ENCODE measurements at places on chromosomes 2 and 18.

- DNase-seq = no peak
These were observed 181.2 kb upstream of the FSHR start for GRCh38 chr2:49335546-49335945.

DNA sequence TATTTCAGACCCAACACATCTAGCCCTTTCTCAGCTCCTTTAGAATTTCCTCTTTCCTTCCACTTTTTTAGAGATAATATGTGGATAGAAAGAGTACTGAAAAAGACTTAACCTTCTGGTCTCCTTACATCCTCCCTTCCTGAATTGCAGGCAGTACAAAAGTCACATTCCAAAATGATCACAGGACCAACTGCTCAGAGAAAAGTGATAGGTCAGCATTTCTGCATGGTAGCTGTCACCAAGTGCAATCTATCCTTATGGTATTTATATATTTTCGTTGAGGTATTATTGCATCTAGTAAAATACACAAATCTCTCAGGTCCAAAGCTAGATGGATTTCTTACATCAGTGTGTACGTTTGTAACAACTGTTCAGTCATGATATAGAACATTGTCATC, 427.5 kb downstream of the LPIN1 start:
- no peak for DNase-seq

DNA sequence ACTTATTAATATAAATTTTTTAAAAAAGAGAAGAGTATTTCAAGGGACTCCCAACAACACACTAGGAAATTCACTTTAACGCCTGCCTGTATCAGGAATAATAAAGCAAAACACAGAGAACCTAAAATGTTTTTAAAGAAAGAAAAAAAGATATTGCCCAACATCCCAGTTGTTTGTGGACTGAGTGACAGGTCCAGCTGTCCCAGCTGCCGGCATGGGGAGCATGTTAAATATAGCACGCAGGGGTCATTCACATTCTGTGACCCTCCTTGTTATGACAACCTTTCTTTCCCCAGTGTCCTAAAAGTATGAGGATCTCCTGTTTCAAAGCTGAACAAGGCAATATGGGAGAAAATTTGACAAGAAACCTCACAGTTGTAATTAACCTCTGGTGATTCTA, 4.4 kb downstream of the KLHL41 start:
- no peak for DNase-seq

- no peak for DNase-seq
These were observed 90.1 kb downstream of the NFATC1 start for GRCh38 chr18:79485788-79486355.

DNA sequence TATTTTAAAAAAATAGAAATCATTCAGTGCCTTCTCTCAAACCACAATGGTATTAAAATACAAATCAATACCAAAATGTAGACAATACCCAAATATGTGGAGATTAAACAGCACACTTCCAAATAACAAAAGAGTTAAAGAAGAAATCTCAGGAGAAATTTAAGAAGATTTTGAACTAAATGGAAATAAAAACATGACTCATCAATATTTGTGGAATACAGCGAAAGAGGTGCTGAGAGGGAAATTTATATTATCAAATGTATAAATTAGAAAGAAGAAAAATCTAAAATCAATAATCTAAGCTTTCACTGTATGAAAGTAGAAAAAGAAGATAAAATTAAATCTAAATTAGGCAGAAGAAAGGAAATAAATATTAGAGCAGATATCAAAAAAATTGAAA, 233.1 kb downstream of the RPIA start:
- DNase-seq = no peak

DNA sequence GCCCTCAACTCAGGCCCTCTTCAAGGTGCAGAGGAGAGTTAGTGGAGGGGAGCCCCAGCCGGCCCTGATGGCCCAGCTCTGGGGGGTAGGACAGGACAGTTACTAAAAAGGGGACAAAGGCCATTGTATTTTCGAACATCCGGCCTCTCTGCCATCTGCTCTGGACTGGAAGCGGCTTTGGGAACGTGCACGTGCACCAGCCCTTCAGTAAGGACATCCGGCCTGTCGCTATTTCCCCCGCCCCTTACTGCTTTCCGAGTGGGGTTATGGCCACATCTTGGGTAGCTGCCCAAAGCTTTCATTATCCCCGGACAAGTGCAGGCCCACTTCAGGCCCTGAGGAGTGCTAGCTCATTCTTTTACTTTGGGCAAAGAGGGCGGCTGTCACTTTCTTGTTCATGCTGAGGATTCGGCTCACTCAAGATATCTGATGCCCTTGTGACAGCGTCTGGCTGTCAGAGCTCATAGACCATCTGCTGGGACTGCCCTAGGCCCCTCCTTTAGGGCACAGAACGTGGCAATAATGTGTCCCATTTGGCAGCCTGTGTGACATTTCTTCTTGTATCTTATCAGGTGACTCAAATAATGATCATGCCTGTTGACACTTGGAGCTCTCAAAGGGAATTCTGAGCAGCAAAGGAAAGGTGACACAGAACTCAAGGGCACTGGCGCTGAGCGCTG, 17.5 kb downstream of the SLC4A3 start:
- no peak for DNase-seq

GRCh38 chr18:79523206-79523735, 127.5 kb downstream of the NFATC1 start:
- no peak for DNase-seq

- no peak for DNase-seq
These were observed 45.3 kb upstream of the IGFBP5 start for GRCh38 chr2:216740557-216741222.

GRCh38 chr2:128425731-128426620, 107.3 kb upstream of the HS6ST1 start:
- no peak for DNase-seq

- DNase-seq = no peak
These were observed 296.4 kb upstream of the ACVR2A start for GRCh38 chr2:147548451-147548850.

GRCh38 chr2:119136093-119136492, 22.5 kb downstream of the C1QL2 start:
- no peak for DNase-seq

GRCh38 chr18:25639596-25639995, 287.6 kb upstream of the ZNF521 start:
- DNase-seq = no peak

DNA sequence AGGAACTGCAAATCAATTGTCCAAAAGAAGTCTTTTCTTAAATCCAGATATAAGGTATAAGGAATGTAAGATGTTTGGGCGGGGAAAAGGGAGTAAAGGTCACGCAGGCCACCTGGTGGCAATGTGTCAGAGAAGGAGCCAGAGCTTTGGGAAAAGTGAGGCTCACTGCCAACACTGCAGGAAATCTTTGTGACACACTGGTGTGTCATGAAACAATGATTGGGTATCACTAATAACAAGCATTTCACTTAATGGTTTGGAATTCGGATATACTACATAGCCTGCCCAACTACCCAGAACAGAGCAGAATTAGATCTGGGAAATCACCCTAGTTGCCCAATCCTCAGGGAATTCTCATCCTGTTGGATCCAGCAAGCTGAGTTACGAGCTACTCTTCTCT, 61.0 kb downstream of the RBMS1 start:
- no peak for DNase-seq

GRCh38 chr2:59093571-59093970, 852.4 kb upstream of the FANCL start:
- no peak for DNase-seq

DNA sequence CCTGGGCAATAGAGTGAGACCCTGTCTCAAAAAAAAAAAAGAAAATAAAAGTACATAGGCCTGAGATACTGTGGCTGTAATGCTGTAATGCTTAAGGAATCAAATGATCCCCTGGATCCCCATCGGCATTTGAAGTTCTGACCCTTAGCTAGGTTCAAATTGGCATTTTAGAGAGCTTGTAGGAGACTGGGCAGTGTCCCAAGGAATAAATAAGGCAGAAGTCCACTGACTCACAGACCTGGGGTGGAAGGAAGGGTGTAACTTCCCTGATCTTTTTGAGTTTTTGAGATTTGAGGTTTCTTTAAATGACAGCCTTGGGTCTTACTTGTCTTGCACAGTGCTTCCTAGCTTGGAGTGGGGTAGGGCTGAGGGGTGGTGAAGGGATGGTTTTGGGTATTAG, 553.7 kb downstream of the SLC4A3 start:
- no peak for DNase-seq

- DNase-seq = no peak
These were observed 320.1 kb downstream of the PIK3C3 start for GRCh38 chr18:42275138-42275535.

DNA sequence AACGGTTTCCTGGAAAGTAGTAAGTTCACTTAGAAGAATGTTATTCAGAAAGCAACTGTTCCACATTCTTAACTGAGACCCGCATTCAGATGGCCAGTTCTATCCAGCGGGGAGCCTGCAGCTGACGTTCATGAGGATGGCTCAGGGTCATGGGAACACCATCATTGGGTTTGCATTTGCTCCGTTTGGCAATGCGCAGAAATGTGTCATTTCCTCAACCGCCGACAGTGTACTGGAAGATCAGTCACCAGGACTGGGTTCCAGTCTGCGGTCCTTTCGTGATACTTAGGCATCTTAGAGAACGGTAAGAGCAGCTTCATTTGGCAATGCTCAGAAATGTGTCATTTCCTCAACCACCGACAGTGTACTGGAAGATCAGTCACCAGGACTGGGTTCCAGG, 104.0 kb downstream of the DNER start:
- DNase-seq = no peak

- DNase-seq = peak; percentile 52
These were observed 145.9 kb downstream of the ZNF516 start for GRCh38 chr18:76349067-76349715.

GRCh38 chr2:201205515-201205849, 22.5 kb downstream of the CASP10 start:
- no peak for DNase-seq

DNA sequence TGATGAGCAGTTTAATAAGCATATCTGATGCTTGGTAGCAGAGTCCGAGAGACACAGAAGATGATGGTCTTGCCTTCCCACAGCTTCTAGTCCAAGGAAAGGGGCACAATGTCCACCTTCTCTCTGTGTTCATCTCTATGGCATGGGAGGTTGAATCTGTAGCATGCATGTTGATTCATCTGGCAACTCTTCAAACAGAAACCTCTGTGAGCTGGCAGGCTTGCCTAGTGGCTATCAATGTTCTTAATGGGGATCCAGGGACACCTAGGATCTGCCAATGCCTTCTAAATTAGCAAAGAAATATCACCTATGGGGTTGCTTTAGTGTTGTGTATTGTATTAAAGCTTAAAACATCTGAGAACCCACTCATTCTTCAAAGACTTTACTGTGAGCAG, 170.8 kb downstream of the INO80D start:
- no peak for DNase-seq

GRCh38 chr18:5519448-5520298, 24.1 kb downstream of the EPB41L3 start:
- no peak for DNase-seq

- no peak for DNase-seq
These were observed 14.2 kb downstream of the HPCAL1 start for GRCh38 chr2:10316860-10317259.

GRCh38 chr2:20612925-20613916, 37.7 kb downstream of the HS1BP3 start:
- no peak for DNase-seq

GRCh38 chr2:44121899-44122298, 46.8 kb upstream of the PPM1B start:
- DNase-seq = no peak

DNA sequence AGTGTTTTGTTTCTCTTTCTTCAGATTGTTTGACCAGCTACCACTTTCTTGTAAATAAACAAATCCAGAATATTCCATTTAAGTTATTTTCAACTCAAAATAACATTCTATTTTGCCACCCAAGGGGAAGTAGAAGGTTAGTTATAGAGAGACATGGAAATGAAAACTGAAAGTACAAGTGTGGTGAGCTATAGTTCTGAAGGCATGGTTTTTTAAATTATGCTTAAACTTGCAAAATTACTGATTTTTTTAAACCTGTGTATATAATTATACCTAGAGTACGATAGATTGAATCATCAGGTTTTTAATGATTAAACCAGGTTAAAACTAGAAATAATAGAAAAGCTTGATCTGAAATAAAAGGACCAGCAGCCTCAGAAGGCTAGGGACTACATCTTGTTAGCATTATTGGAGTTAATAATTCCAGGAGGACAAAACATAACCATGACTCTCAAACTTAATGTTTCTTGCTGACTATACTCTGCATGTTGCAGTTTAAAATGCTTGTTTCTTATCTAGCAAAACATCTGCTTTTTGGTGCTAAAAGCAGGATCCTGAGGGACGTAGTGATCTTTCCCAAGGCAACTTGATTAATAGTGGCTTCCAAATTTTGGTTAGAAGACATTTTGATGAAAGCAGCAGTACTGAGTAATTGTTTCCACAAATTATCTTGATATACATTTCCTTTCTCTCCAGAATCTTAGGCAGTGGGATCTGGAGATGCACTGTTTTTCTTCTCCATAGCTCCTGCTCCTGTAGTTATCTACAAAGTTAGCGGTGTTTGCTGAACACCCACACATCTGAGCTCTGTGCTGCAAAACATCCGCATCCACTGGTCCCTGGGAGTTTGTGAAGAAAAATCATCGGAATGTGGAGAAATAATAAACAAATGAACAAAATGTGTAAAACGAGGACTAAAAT, 327.2 kb upstream of the PKDCC start:
- DNase-seq = no peak

- no peak for DNase-seq
These were observed 28.8 kb upstream of the LPIN1 start for GRCh38 chr2:11717623-11718022.

DNA sequence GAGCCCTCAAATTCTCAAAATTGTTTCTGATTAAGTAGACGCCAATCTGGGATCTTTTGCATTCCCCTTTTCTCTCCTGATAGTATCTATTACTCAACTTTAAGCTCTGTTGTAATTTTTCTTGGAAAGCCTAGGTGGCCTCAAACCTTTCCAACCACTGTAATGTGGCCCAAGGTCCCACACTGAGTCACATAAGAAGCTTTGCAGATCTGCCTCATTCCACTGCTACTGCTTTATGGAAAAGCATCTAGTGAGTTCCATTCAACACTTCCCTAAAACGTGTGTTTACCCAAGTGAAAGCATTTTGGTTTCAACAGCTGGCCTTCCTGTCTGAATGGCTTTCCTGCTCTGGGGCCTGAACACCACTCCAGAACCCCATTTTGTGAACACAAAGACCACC, 493.6 kb upstream of the SPHKAP start:
- no peak for DNase-seq

GRCh38 chr2:43155851-43156411, 70.5 kb downstream of the ZFP36L2 start:
- no peak for DNase-seq

- no peak for DNase-seq
These were observed 273.2 kb upstream of the CCDC68 start for GRCh38 chr18:55232506-55232905.

DNA sequence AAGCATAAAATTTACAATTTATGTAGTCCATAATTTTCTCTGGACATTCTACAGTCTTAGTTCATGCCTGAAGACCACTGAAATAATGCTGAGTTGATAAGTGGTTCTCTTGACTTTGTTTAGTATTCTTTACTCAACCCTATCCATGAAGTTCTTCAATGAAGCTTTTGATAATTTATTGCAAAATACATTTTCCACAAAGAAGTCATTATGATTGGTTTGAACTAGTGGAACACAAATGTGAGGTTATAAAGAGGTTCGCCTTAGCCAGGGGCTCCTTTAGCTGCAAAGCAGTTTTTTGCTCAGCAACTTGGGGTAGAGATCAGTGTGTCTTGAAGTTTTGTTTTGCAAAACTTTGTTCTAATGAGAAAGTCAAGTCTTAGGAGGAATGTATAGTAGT, 5.9 kb downstream of the BCL2L11 start:
- DNase-seq = no peak

- no peak for DNase-seq
These were observed 345.9 kb downstream of the TSN start for GRCh38 chr2:122101319-122101718.
